ENCODE measurements at places on chromosomes 6 and 20.
A peak's percentile ranks its signal among the peaks of the same experiment; 100 is the strongest.

DNA sequence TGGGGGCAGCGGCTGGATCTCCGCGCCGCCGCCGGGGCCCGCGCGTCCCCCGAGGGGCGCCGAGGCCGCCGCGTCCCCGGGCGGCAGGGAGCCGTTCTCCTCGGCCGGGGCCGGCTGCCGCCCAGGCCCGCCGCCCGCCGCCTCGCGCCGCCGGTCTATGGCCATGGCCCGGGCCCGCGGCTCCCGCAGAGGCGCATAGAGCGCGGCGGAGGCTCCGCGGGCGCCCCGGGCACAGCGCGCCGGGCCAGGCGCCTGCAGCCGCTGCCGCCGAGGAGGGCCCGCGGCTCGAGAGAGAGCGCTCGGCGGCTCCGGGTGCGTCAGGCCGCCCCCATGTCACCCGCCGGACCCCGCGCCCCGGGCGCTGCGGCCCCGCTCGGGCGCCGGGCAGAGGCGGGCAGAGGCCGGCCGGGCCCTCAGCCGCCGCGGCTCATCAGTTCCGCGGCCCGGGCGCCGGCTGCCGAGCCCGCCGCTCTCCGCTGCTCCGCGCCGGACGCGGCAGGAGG is 404 bp downstream of the SLC22A23 start:
- DNase-seq, result no peak

- no peak for DNase-seq
Measured at GRCh38 chr6:11224252-11224965, 8.1 kb downstream of the NEDD9 start.

DNA sequence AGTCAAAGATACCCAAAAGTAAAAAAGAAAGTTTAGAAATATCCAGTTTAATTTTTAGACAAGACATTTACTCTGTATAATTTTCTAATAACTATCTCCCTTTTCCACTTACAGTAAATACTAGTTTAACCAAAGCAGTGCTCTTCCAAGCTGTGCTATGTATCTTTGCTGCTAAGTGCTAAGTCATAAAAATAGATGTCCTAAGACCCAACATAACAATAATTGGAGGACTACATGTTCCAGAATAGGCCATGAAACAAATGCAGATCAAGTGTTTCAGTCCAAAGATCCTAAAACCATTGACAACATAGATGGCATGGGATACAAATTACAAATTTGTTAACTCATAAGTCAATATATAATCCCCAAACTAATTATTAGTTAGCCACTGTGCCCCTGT is 111.1 kb downstream of the FAM83B start:
- DNase-seq, result no peak

DNA sequence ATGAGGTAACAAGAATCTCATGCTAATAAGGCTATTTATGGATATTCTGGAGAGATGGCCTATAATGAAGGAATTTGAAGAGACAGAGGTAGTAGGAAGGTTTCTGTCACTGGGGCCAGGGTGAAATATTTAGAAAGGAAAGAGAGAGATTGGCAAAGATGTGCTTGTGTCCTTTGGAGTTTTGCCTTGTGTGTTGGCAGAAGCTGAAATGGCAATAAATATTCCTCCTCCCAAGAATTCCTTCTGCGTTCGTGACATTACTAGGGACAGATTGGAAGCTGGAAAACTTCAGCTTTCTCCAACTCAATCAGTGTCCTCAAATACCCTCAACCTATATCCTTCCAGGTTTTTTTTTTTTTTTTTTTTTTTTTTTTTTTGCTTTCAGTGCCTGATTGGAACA is 6.3 kb downstream of the SAMD5 start:
- no peak for DNase-seq

GRCh38 chr6:37696841-37697662 is 631 bp downstream of the MDGA1 start:
- peak; percentile 48 for DNase-seq

DNA sequence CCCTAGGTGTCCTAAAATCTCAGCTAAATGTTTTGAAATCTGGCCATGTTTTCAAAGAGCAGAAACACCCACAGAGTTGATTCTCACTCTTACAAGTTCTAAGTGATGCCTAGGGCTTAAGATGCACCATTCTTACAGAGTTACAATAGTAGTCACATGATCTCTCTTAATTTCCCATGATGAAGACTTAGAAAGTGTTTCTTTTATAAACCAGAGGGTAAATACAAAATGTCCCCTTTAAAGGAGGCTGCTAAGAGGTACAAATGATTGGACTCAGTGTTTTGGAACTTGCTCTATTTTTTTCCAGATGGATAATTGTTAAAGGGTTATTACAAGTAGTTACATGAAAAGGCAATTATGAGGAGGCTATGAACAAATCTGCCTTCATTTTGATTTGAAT is 244.6 kb downstream of the GRM1 start:
- no peak for DNase-seq

DNA sequence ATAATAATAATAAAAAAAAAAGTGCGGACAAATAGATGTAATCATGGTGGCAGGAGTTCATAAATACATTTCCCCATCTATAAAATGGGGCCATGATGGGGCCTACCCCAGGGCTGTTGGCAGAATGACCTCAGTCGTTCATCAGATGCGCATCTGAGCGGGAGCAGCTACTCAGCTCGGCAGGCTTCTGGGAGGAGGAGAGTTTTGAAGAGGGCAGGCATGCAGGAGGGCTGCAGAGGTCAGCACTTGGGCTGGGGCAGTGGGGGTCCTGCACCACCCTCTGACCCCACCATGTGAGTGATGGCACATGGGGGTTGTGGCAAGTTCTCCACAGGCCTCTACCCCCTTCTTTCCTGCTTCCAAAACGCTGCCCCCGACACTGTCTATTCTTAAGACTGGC is 373.5 kb downstream of the ZFAND3 start:
- no peak for DNase-seq

- DNase-seq, result no peak
Measured at GRCh38 chr6:31586599-31587281, 663 bp downstream of the LST1 start.

GRCh38 chr20:44203161-44203560 is 7.4 kb downstream of the OSER1 start:
- DNase-seq, result no peak

DNA sequence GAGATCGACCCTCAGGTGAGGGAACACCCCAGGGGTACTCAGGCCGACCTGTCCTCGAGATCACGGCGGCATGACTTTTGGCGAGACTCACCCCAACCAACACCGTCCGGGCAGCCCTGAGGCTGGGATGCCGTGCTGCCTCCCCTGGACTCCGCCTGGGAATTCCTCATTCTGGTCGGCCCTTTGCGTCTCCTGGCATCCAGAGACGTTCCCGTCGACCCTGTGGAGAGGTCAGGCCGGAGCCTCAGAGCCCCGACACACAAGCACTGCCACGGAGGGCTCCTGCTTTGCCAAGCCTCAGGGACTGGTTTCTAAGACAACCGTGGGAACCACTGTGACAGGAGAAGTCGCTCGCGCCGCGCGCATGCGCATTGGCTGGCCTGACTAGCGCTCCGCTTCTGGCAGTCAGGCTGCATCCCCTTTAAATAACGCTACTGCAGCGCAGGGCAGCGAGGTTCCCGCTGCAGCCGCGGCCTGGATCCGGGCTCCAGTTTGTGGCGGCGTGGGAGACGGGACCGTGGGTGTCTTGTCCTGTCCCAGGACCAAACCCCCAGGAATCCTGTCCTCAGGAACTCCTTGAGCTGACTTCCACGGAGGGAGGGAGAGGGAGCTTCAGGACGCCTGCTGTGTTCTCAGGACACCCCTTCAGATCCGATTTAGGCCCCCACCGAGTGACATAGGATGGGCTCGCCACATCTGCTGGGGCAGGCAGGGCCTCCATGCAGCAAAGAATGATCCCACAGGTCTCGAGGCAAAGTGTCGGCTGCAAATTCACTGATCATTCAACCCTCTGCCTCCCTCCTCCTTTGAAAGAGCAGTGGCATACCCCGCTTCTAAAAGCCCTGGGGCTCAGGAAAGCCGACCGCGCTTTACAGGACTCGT is 163.2 kb upstream of the ZNF337 start:
- peak; percentile 54 for DNase-seq

GRCh38 chr6:30319146-30319835 is 7.4 kb upstream of the TRIM39 start:
- DNase-seq, result no peak

- DNase-seq, result peak; percentile 86
Measured at GRCh38 chr6:6696867-6697531, 108.5 kb downstream of the LY86 start.

DNA sequence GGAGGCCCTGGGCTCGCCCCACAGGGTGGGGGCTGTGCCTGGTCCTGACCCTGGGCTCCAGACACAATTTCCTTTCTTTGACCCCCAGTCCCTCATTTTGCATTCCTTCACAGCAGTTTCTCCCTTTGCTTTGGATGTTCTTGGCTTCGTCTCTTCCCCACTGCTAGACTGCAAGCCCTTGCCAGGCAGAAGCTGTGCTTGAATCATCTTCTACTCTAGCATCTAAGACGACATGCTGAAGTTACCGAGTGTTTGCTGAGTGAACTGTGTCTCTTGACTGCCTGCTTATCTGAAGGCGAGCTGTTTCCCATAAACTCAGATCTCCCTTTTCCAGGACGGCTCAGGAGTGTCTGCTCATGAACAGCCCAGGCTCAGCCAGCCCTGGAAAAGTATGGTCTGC is 14.3 kb upstream of the SYNDIG1 start:
- DNase-seq, result no peak

GRCh38 chr6:90336388-90336947 is 39.8 kb upstream of the BACH2 start:
- no peak for DNase-seq

GRCh38 chr6:10550764-10551163 is 29.6 kb downstream of the GCNT2 start:
- DNase-seq, result no peak

DNA sequence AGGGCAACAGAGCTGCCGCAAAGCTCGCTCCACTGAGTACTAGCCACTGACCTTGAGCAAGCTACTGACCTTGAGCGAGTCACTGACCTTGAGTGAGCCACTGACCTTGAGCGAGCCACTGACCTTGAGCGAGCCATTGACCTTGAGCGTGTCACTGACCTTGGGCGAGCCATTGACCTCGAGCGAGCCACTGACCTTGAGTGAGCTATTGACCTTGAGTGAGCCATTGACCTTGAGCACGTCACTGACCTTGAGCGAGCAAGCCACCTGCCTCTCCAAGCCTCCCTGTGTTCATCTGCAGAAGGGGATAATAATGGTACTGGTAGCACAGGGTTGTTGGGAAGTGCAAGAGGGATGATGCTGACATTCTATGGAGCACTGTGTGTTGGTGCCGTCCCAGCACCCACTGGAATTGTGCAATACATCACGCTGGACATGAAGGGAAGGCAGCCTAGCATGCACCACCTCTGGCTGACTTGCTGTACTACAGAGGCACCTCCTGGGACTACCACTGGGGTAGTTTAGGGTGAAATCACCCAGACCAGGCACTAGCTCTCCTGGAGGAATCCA is 60.2 kb downstream of the CTCFL start:
- no peak for DNase-seq

GRCh38 chr6:1406306-1407072 is 17.1 kb downstream of the FOXF2 start:
- no peak for DNase-seq

GRCh38 chr20:63819224-63819921 is 11.7 kb downstream of the ZBTB46 start:
- DNase-seq, result no peak

- no peak for DNase-seq
Measured at GRCh38 chr6:112951829-112952228, 604.7 kb downstream of the RFPL4B start.

GRCh38 chr6:15969236-15969778 is 159.6 kb upstream of the MYLIP start:
- DNase-seq, result no peak

DNA sequence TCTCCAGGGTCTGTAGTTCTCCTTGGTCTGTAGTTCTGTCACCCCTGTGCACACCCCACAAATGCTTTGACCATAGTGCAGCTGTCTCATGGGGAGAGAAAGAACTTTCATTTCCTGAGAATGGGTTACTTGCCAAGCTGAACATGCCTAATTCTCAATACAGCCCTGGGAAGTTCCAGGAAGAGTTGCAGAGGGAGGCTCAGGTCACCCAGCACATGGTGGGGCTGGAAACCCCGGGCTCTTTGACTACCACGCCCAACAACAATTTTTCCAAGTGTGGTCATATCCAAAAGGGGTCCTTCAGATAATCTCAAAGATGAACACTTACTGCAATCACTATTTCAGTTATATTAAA is 2.2 kb upstream of the PTPRA start:
- DNase-seq, result no peak

DNA sequence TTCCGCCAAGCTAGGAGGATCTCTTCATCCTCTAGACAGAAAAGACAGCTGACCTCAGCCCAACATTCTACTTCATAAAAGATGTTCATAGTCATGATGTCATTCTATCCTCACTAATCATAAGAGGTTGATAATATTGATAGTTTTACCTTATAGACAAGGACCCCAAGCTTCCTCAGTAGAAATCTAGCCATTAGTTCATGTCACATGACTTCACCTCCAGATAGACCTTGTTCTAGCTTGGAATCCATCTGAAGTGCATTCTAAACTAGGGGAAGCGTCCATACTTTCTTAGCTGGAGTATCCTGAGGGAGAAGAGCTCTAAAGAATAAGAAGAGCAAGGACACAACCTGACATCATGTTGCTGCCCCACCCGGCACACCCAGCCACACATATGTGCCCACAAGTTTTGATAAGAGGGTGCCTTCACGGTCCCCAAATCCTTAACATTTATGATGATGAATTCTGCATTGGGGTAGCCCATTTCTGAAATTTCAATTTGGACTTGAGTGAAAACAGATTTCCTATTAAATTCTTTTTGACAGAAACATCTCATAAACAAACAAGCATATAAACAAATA is 292.5 kb upstream of the STXBP5 start:
- no peak for DNase-seq

GRCh38 chr6:30763618-30764489 is 19.5 kb upstream of the IER3 start:
- DNase-seq, result no peak

GRCh38 chr6:105594821-105595220 is 191.9 kb upstream of the PREP start:
- DNase-seq, result no peak

- peak; percentile 45 for DNase-seq
Measured at GRCh38 chr20:19758501-19759331, 658 bp downstream of the RIN2 start.

GRCh38 chr6:170271771-170272314 is 19.0 kb downstream of the DLL1 start:
- DNase-seq, result no peak

DNA sequence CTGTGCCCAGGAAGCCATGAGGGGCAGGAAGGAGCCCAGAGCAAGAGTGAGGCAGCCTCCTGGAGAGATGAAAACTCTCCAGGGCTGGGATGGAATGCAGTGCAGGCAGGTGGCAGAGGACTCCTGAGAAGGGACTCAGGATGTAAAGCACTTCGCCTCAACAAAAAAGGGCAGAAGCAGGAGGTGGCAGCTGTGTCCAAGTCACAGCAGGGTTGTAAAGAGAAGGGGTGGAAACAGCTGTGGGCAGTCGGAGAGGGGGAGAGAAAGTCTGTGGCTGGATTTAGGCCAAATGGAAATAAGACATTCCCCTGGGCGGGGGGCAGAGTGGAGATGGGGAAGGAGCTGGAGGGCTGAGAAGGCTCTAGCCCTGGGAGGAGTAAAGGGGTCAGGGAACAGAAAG is 34.9 kb downstream of the CYP21A2 start:
- no peak for DNase-seq

Data from ovary (tissue), 10 donors.